NCI-H1694 (cell line): ENCODE measurements at places on chromosomes 5 and 9.

DNA sequence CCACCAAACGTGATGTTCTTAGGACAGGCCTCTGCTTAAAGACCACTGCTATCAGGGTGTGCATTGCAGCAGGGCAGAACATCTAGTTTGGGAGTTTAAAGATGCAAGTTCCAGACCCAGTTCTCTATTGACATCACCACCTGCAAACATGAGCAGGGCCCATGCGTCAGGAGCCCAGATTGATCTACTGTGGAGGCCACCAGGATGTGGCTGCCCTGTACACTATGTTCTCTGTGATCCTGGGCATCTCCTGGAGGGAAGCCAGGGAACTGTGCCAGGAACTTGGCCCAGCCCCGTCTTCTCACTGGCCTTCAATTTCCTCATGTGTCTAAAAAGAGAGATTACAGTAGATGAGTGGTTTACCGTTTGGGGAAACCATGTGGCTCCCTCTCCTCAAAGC lies 87.1 kb downstream of the PDE6A start:
- DNase-seq, result no peak

- no peak for DNase-seq
These were observed 119.7 kb downstream of the ZNF462 start for GRCh38 chr9:106982636-106983035.

GRCh38 chr5:171581781-171582180 lies 162.3 kb downstream of the FGF18 start:
- DNase-seq, result no peak

- no peak for DNase-seq
These were observed 28.4 kb upstream of the KCNIP1 start for GRCh38 chr5:170475294-170476000.

DNA sequence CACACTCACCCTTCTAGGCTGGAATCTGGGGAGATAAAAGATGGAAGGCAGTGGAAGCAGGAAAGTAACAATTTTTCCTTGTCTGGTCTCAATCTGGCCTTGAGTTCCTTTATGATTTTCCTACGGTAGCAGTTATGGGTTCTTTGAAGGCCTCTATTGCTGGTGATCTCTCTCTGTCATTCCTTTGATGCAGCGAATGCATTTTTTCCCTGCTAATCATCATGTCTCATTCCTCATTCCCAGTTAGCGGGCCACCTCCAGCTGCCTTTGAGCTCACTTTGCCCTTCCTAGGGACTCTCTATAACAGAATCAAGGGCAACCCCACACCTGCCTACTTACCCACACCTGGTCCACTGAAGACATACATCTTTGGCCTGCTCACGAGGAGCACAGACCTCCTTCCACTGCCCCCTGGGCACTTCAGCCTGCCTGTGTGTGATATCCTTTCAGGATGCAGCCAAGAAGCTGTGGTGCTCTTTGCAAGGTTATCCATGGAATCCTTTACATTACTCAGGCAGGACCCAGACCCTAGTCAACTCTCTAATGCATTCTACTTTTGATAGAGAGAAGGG lies 191.7 kb downstream of the DRD1 start:
- DNase-seq, result no peak

DNA sequence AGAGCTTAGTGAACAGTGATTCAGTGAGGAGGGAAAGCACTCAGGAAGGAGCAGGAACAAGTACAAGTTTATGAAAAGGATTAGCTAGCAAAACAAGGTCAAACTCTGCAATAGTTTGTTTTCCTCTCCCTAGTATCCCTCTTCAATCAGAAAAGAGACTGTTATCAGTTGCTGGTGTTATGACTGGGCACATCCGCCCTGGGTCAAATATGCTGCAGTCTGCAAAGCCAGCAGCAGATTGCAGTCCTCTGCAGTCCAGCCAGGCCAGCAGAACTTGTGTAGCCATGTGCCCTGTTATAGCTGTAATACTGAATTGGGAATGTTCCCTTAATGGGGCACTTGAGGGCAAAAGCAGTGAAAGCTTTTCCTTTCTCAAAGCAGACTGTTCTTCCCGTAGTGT lies 12.0 kb downstream of the PCDHAC2 start:
- DNase-seq, result no peak

DNA sequence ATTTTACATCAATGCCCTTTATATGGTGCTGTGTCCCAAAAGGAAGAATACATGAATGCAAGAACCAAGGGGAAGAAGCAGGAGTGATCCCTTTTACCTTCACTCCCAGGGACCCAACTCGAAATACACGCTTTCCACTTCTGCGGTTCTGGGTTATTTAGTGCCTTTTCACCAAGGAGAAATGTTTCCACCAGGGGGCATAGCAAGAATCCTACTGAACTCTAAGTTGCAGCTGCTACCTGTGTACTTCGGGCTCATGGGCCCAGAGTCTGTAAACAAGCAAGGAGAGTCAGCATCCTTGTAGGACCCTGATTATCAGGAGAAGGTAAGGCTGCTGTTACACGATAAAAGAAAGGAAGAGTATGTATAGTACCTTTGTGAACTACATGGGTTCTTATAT lies 45.7 kb downstream of the DPYSL3 start:
- DNase-seq, result peak; percentile 28

DNA sequence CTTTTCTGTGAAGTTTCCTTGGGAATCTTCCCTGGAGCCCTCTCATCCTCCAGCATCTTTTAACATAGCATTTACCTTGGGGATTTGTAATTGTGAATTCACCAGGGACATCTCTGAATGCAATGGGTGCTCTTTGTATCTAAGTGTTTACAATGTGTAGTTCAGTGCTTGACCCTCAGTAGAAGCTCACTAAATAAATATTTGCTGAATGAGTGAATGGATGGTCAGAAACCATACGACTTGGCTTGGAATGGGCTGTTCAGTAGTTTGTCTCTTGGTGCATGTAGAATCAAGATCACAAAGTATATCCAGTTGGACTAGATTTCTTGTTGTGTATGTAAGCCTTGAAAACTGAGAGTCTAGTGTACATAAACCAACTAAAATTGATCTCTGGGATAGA lies 81.8 kb upstream of the MEF2C start:
- DNase-seq, result no peak

- DNase-seq, result no peak
These were observed 245.7 kb upstream of the SLC30A5 start for GRCh38 chr5:68848091-68848490.

- no peak for DNase-seq
These were observed 586.4 kb downstream of the ACTL7B start for GRCh38 chr9:108269371-108269770.

GRCh38 chr9:94169968-94170367 lies 85.7 kb downstream of the PTPDC1 start:
- no peak for DNase-seq

DNA sequence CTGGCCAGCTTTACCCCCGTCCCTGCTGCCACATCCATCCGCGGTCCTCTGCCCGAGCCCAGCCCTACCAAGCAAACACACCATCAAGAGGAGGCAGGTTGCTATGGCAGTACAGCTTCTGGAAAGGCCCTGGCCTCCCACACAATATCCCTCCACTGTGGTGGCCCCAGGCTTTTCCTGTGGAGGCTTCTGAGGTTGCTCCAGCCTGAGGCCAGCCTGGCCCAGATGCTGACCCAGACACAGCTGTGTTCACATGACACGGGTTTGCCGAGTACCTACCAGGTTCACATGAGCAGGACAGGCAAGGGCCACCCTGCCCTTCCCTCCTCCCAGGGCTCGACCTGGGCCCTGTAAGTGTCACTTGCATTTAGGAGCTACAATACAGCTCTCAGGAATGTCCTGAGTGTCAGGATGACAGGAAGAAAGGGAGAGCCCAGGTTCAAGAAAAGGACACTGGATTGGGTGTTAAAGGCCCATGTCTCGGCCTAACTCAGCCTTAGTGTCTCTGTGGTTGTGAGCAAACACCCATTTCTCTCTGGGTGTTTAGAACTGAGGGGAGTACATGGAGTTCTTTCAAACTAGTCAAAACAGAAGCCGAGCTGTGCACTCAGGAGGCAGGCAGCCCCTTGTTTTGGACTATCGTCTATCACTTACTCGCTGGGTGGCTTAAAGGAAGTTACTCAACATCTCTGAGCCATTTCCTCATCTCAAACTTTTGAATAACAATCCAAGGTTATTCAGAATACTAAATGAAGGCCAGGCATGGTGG lies 40.2 kb downstream of the NAIF1 start:
- DNase-seq, result no peak
